Non-pigmented ciliary epithelial cell (primary cell): ENCODE measurements at places on chromosomes 13 and 19.

DNA sequence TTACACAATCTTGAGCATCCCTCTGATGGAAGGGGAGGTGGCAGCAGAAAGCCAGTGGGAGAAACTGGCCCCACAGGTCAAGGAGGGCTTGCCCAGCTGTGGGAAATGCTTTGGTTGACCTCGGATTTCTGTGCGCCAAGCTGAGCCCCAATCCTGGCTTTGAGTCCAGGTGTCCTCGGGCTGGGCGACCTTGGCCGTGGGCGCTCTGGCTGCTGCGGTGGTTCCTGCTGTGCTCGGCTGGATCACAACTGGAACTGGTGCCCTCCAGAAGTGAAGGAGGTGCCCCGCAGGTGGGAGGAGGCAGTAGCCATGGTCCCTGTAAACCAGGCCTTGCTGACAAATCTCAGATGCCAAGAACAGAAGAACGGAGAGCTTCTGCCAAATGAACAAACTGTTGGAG, 56.4 kb downstream of the ZNF676 start:
- no peak for DNase-seq

DNA sequence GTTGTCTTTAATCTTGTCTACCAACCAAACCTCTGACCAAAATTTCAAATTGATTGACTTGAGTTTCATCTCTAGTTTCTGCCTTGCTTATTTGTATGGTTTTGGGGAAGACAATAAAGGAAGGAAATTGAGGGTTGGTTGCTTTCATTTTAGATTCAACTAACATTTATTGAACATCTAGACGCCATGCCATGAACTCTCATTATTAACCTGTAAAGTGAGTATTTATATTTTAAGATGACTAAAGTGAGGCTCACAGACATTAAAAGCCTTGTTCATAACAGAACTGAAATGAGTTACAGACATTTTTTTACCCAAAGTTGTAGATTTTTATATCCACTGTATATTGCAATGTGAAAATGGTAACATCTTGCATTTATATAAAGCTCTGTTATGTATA, 239.3 kb downstream of the LMO7 start:
- DNase-seq: no peak

GRCh38 chr13:21673539-21673788, 2.6 kb downstream of the FGF9 start:
- no peak for DNase-seq

DNA sequence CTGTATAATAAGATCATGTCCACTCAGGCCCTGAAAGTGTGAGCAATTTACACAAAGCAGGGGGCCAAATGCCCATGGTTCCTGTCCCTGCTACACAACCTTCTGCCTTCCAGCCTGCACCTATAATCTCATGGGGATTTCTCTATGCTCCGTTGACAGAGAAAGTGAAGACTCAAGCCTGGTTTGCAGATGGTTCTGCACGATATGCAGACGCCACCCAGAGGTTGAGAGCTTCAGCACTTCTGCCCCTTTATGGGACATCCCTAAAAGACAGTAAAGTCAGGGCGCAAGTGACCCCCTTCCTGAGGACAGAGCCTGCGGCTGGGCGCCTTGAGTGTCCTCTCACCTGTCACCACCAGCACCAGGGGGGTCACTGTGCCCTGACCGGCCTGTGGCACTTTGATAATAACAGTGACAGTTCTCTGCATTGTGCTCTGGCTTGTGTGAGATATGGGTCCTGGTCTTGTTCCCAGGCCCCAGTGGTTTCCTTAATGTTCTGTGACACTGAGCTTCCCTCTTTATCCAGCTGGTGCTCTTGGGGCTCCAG, 15.1 kb downstream of the LILRA5 start:
- DNase-seq: no peak

DNA sequence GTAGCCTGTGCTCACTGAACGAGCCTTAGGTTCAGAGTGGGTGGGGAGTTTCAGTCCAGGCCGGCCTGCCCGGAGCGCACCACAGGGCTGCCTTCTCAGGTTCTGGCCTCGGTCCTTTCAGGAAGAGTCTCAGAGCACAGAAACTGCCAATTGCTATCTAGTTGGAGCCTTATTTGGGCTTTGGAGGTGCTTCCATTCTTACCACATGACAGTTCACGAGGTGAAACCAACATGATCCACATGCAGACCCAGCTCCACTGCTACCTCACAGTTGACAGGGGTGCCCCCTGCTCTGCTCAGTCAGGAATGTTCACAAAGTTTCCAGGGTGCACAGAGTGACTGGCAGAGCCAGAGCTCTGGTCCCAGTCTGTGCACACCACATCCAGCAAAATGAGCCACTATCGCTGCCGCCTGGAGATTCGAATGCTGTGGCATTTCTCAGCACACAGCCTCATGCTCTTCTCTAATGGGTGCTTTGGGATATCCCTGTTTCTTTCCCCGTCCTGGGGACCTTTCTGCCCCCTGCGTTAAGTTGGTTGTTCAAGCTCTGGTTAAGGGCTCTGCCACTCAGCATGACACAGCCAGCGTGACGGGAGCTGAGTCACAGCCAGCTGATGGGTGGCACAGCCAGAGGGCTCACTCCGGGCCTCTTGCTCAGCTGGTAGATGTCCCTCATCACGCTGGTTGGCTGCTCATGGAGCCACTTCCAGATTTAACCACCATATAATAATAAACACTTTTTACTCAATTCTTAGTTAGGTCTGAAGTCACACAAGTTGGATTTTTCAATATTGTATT, 7.5 kb upstream of the SACS start:
- DNase-seq: no peak

GRCh38 chr19:52331757-52332156, 4.3 kb upstream of the ZNF610 start:
- no peak for DNase-seq

GRCh38 chr19:13277104-13277809, 127.0 kb downstream of the IER2 start:
- peak; percentile 28 for DNase-seq

GRCh38 chr19:8352134-8352827, 9.2 kb upstream of the KANK3 start:
- DNase-seq: no peak

- DNase-seq: no peak
Observed at GRCh38 chr13:45276913-45277312, 64.1 kb downstream of the TPT1 start.

GRCh38 chr19:17860993-17861360, 1.3 kb downstream of the RPL18A start:
- no peak for DNase-seq

- peak; percentile 66 for DNase-seq
Observed at GRCh38 chr13:52454820-52455676, at the start of gene CKAP2. Gene CKAP2 (plus strand): TSS chr13:52455478. CDS start chr13:52455557, 79 bp downstream.

DNA sequence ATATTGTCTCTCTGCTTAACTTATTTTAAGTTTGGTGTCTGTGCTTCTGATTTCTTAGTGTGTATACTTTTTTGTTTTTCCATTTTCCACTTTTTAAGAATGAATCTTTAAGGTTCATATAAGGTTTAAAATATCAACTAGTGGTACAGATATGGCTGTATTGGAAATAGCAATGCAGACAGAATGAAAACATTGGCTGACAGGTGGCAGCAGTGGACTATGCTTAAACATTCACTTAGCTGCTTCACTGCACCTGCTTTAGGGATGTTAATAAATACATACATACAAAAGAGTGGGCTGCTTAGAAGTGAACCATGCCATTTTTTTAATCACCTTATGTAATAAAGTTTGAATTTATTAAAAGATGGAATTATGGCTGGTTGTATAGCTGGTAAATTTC, 27.3 kb downstream of the TM9SF2 start:
- DNase-seq: no peak

- no peak for DNase-seq
Observed at GRCh38 chr13:91058066-91058465, 289.4 kb upstream of the MIR17HG start.

DNA sequence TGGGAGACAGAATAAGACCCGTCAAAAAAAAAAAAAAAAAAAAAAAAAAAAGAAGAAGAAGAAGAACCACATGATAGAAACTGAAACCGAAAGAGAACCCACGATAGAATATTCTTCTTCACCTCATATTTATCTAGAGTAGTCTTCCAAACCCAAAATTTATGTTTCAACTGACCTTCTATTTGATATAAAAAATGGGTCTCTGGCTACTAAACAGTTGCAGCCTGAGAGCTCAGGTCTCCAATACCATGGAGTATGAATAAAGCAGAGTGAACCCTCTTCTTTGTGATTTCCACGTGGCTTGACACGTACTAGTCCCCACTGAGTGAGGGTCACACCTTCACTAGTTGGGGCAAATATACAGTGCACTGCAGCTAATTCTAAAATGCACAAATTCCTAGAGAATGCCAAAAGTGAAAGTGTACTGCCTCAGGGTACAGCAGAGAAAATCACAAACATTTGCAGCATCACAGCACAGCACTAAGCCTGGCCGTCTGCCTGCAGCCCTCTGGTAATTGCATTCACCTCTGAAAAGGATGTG, 30.8 kb upstream of the RFC3 start:
- no peak for DNase-seq

GRCh38 chr13:83752141-83752540, 130.1 kb downstream of the SLITRK1 start:
- DNase-seq: peak; percentile 60

DNA sequence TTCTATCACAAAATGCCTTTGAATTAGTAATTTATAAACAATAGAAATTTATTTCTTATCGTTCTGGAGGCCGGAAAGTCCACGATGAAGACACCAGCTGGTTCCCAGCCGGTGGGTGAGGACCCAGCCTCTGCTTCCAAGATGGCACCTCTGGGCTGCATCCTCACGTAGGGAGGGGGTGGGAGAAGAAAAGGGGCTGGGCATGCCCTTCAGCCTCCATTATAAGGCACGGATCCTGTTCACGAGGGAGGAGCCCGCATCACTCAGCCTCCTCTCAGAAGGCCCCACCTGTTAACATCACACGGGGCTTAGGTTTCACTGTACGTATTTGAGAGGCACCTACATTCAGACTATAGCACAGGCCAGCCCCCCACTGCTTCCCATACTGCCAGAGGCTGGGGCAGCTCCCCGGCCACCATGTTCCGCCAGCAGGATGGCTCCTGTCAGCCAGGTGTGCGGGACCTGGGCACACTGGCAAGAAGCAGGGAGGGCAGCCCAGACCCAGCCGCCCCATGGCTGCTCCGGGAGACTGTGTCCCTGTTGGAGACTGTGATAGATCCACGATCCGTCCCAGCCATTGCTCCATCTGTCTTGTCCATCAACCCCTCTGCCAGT, 131.6 kb downstream of the SOX1 start:
- no peak for DNase-seq
